Bronchial epithelial cell (primary cell): ENCODE measurements at places on chromosomes 6 and 20.
A peak's percentile ranks its signal among the peaks of the same experiment; 100 is the strongest.

DNA sequence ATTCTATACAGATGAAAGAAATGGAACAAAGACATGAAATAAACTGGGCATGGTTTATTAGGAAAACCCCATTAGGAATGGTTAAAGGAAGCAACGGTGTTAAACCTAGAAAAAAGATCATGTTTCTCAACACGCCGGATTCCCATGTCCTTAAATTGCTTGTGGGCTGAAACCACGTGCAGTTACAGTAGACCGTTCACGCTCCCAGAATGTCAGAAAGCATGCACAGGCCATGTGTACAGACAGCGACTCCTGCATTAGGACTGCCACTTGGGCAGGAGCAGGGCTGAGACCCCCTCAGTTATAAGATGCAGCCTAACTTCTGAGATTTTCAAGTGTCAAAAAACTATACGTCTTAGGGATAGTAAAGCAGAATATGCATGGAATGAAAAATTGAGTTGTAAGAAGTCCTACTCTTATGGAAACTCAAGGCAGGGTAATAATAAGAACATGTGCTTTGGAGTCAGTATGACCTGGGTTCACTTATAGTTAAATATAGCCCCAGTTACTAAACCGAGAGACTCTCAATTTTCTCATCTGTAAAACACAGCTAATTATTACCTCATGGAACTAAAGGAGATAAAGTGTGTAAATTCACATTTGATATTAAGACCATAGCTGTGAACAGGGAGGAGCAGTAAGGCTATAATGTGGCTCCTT, 174.0 kb upstream of the UST start:
- no peak for DNase-seq

DNA sequence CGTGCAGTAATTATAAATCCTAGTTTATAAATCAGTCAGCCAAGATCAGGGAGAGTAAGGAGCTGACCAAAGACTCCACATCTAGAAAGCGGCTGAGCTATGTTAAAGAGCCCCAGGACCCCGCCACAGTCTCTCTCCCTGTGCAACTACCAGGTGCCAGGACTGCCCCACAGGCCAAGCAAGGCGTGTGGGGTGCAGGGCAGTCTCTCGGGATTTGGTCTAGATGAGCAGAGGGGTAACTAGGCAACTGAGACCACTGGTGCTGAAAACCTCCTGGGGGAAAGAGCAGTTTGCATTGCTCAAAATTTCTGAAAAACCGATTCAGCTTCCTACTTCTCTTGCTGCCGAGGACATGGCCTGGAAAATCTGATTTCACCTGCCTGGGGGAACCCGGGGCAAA, 10.4 kb downstream of the PMEPA1 start:
- DNase-seq: no peak

DNA sequence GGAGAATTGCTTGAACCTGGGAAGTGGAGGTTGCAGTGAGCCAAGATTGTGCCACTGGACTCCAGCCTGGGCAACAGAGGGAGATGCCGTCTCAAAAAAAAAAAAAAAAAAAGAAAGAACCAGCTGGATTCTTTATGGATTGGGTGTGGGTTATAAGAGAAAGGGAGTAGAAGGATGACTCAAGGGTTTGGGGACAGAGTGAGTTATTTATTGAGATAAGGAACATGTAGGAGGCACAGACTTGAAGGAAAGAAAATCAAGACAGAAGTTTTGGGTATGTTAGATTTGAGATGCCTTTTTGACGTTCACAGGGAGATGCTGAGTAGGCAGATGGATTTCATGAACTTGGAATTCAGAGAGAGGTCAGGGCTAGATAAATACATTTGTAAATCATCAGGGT, 47.6 kb downstream of the KIZ start:
- no peak for DNase-seq

DNA sequence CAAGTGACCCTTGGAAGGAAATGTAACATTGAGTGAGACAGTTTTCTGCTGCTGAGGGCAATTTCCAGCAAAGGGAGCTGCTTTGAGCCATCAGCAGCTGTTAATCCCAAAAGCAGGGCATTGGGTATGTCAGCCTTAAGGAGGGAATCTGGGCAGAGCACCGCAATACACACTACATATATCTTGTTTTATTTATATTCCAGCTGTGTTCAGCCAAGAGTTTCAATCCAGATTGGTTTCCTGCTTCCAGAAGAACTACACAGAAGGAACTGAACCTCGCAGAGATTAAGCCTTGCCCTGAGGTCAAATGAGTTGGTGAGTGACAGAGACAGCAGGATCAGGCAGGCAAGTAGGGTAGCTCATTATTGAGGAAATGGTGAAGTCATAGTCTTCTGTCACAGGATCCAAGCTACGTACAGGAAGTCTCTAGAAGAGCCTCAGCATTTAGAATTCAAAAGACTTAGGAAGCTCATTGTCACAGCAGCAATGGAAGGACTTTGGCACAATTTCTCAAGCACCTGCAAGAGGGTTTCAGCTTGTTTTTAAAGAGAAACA, 109.9 kb upstream of the HEY2 start:
- DNase-seq: peak; percentile 91

DNA sequence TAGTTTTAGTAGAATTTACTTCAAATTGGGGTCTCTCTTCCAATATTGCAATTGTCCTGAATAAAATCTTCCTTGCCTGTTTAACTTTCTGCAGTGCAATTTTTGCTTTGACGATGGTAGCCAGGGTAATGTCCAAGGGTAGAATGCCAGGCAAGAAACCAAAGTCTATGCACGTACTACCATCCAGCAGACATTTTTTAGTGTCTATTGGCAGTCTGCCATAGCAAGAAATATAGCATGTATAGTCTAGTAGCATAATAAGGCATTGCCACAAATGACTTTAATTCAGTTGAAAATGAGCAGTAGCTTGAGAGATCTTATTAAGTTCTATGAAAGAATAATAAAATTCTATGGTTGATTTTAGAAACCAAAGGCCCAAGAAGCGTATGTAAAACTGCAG, 62.3 kb upstream of the KCNQ5 start:
- DNase-seq: no peak
